SK-N-SH (cell line): ENCODE measurements at places on chromosomes 16 and 17.
A peak's percentile ranks its signal among the peaks of the same experiment; 100 is the strongest.

- peak overlapping the region; percentile 22 for H3K27ac ChIP-seq
- H3K27me3 ChIP-seq: no peaks in the 10 kb centered on the region
- peaks cover 12% of the 10 kb centered on the region; the same call in 1 of the 2 replicates for H3K36me3 ChIP-seq
- H3K4me3 ChIP-seq: no peak overlapping the region
- H3K4me1 ChIP-seq: peaks cover 26% of the 10 kb centered on the region; the same call in 1 of the 2 replicates
These were observed 13.2 kb downstream of the GLIS2 start for GRCh38 chr16:4328782-4329775.

DNA sequence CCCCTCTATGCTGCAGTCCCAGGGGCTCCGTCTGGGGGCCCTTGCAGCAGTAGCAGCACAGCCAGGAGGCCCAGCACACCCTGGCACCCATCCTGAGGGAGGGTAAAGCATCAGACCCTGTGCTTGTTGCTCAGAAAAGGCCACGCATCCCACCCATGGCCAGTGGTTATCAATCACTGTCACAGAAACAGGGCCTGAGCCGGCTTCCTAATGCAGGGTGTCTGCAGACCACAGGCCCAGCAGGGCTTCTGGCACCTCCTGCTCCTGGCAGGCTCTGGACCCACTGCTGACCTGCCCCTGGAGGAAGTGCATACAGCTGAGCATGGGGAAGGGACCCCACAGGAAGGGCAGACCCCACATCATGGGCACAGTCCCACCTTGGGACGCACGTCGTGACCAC lies 26.9 kb upstream of the CDH15 start:
- no peak overlapping the region for H3K4me3 ChIP-seq
- peaks cover 13% of the 10 kb centered on the region for H3K36me3 ChIP-seq
- no peaks in the 10 kb centered on the region for H3K27me3 ChIP-seq
- H3K4me1 ChIP-seq: no peaks in the 10 kb centered on the region

DNA sequence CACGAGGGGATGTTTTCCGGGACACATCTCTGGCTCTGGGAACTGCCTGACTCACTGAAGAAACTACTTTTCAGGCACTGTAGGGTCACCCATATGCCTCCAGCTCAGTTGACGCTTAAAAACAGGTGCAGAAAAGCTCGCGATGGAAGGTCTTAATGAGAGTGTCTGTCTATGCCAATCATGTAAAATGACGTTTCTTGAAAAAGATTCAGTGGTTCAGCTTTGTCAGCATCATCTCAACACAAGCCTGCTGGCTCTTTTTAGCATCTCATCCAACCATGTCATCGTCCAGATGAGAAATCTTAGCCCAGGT lies 27.5 kb downstream of the OR1D5 start:
- no peak overlapping the region for H3K4me3 ChIP-seq
- H3K4me1 ChIP-seq: no peaks in the 10 kb centered on the region
- H3K27me3 ChIP-seq: no peaks in the 10 kb centered on the region
- no peak overlapping the region for H3K27ac ChIP-seq

GRCh38 chr16:75318737-75319136 lies 67.3 kb upstream of the BCAR1 start:
- no peak overlapping the region for H3K4me3 ChIP-seq
- DNase-seq: no peak

- no peak overlapping the region for H3K4me3 ChIP-seq
- H3K4me1 ChIP-seq: no peaks in the 10 kb centered on the region
- DNase-seq: peak; percentile 71
- H3K36me3 ChIP-seq: no peaks in the 10 kb centered on the region
- H3K27me3 ChIP-seq: no peaks in the 10 kb centered on the region; the same call in 1 of the 2 replicates
These were observed 43.0 kb upstream of the TANGO6 start for GRCh38 chr16:68800257-68800875.

DNA sequence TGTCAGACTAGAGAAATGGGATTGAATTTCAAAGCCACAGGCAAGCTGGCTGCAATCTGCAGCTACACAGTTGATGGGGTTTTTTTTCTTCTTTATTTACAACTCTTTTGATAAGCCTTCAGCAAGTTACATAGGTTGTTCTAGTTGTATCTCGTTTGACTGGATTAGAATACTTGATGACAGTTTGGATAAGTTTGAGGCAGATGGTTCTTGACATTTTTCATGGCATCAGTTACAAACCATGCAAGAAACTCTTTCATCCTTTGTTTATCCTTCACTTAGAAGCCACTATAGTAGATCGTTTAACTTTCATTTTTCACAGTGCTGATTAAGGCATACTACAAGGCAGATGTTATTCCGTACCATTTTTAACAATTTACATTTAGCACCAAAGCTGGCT lies 238.9 kb downstream of the TOX3 start:
- no peak overlapping the region for H3K4me3 ChIP-seq
- no peaks in the 10 kb centered on the region for H3K4me1 ChIP-seq
- H3K36me3 ChIP-seq: no peaks in the 10 kb centered on the region
- H3K27me3 ChIP-seq: no peaks in the 10 kb centered on the region
- no peak for DNase-seq

DNA sequence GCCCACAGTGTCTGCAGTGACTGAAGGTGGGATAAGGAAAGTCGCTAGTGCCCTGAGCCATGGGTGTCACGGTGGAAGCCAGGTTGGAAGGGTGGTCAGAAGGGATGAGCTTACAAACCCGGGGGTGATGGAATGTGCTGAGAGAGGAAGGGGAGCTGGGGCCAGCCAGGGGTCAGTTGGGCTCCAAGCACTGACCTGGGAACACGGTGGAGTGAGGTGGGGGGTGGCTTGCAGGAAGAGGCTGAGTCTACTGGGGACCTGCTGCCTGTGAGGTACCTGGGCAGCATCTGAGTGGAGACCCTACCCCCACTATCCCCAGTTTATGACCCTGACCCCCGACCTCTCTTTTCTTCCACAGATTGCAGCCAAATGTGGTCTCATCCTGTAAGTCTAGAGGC lies 3.1 kb downstream of the TMEM92 start:
- no peak overlapping the region for H3K27ac ChIP-seq
- H3K4me1 ChIP-seq: peaks cover 11% of the 10 kb centered on the region; the same call in 1 of the 2 replicates
- no peak overlapping the region for H3K4me3 ChIP-seq
- H3K36me3 ChIP-seq: no peaks in the 10 kb centered on the region

- H3K4me1 ChIP-seq: no peaks in the 10 kb centered on the region
- no peaks in the 10 kb centered on the region for H3K36me3 ChIP-seq
- no peak overlapping the region for H3K4me3 ChIP-seq
- DNase-seq: no peak
- no peak overlapping the region for H3K27ac ChIP-seq
- H3K27me3 ChIP-seq: peaks cover 4% of the 10 kb centered on the region; the same call in 1 of the 2 replicates
These were observed 279.4 kb upstream of the ELAC2 start for GRCh38 chr17:13297183-13297582.

GRCh38 chr16:4846503-4846900 lies 586 bp downstream of the GLYR1 start:
- peak overlapping the region; percentile 89 for H3K4me3 ChIP-seq
- H3K36me3 ChIP-seq: peaks cover 32% of the 10 kb centered on the region
- peak; percentile 42 for DNase-seq

GRCh38 chr16:66309-67182 lies 5.9 kb downstream of the RHBDF1 start:
- DNase-seq: peak; percentile 22
- peaks cover 3% of the 10 kb centered on the region for H3K36me3 ChIP-seq
- H3K4me3 ChIP-seq: no peak overlapping the region
- no peaks in the 10 kb centered on the region for H3K27me3 ChIP-seq
- peaks cover 4% of the 10 kb centered on the region; the same call in 1 of the 2 replicates for H3K4me1 ChIP-seq

DNA sequence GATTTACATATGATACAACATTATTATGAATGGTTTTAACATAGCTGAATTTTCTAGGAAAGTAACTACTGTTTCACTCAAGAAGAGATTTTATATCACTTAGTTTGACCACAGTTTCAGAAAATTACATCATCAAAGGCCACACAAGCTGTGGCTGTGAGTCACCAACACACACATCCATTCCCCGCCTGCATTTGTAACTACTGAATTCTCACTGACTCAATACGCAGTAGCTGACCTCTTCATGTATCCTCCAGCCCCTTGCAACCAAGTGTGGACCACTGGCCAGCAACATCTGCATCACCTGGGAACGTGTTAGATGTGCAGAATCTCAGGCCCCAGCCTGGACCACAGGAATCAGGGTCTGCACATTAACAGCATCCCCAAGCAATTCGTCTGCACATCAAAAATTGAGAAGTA lies 197.6 kb downstream of the XYLT1 start:
- no peaks in the 10 kb centered on the region for H3K36me3 ChIP-seq
- peak overlapping the region; percentile 51; the same call in 1 of the 2 replicates for H3K27ac ChIP-seq
- H3K4me3 ChIP-seq: no peak overlapping the region
- H3K4me1 ChIP-seq: peaks cover 41% of the 10 kb centered on the region; the same call in 1 of the 2 replicates
- H3K27me3 ChIP-seq: no peaks in the 10 kb centered on the region
- no peak for DNase-seq

GRCh38 chr16:63323055-63323454 lies 1286.8 kb upstream of the CDH8 start:
- no peak for DNase-seq
- no peaks in the 10 kb centered on the region for H3K27me3 ChIP-seq
- no peak overlapping the region for H3K27ac ChIP-seq
- no peaks in the 10 kb centered on the region for H3K36me3 ChIP-seq

DNA sequence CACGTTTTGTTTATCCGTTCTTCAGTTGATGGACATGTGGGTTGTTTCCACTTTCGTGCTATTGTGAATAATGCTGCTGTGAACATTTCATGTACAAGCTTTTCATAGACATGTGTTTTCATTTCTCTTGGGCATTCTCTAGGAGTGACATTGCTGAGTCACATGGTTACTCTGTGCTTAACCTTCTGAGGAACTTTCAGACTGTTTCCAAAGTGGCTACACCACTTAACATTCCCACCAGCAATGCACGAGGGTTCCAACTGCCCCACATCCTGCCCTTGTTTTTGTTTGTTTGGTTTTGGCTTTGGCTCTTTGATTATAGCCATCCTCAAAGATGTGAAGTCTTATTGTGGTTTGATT lies 14.2 kb upstream of the PEMT start:
- H3K27ac ChIP-seq: no peak overlapping the region
- no peak for DNase-seq
- no peak overlapping the region for H3K4me3 ChIP-seq
- no peaks in the 10 kb centered on the region for H3K4me1 ChIP-seq

GRCh38 chr16:53998966-53999522 lies 287.5 kb downstream of the IRX3 start:
- no peak for DNase-seq
- no peaks in the 10 kb centered on the region for H3K4me1 ChIP-seq
- no peak overlapping the region for H3K4me3 ChIP-seq
- H3K36me3 ChIP-seq: no peaks in the 10 kb centered on the region
- H3K27ac ChIP-seq: no peak overlapping the region

GRCh38 chr16:23423496-23424049 lies 29.4 kb downstream of the COG7 start:
- no peaks in the 10 kb centered on the region for H3K27me3 ChIP-seq
- H3K4me1 ChIP-seq: no peaks in the 10 kb centered on the region; the same call in 1 of the 2 replicates
- no peaks in the 10 kb centered on the region; the same call in 1 of the 2 replicates for H3K36me3 ChIP-seq
- no peak for DNase-seq
- no peak overlapping the region for H3K4me3 ChIP-seq

GRCh38 chr17:78142119-78142861 lies 3.9 kb upstream of the C17orf99 start:
- no peak for DNase-seq
- H3K4me1 ChIP-seq: peaks cover 4% of the 10 kb centered on the region; the same call in 1 of the 2 replicates
- no peaks in the 10 kb centered on the region for H3K36me3 ChIP-seq

DNA sequence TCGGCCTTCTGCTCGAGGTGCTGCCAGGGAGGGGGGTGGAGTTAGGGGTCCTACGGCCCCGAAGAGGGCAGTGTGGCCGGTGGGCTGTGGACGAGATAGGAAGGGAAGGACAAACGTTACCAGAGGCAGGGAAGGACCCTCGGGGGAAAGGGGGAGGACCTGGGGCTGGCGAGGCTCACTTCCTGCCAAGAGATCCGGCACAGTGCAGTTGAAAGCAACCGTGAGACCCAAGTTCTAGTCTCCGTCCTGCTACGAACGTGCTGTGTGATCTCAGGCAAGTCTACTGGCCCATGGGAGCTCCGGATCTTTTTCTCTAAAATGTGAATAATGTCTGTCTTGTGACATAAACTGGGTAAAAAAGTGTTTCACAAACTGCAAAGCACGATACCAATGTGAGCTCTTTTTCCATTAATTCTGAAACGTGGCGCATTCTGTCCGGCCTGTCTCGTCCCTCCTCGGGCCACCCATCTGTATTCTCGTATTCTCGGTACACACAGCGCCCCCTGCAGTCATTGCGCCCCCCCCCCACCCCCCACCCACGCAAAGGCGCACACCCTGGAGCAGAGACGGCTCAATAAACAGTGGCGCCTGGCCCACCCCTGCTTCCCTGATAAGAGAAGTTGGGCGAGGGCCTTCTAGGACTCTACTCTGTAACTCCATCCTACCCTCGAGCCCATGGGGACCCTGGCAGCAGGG lies 8.8 kb downstream of the CYGB start:
- H3K4me3 ChIP-seq: no peak overlapping the region
- H3K27me3 ChIP-seq: no peaks in the 10 kb centered on the region
- peak; percentile 80 for DNase-seq
- peaks cover 67% of the 10 kb centered on the region; the same call in 1 of the 2 replicates for H3K4me1 ChIP-seq
- H3K36me3 ChIP-seq: no peaks in the 10 kb centered on the region

DNA sequence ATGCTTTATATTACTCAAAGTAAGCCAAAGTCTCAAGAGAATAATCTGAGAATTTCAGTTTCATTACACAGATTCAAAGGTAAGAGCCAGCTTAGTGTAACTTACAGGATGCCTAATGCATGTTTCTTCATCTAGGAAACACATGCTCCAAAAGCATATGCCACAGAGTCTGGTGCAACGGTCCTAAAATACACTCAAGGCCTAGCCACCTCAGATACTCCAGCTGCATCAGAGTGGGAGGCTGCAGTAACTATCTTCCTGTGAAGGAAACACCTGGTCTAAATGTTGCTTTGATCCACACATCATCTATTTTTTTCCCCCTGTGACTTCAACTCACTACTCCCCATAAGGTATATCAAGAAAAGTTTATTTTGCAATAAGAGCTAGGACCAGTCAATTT lies 51.6 kb upstream of the CORO6 start:
- no peak overlapping the region for H3K27ac ChIP-seq
- no peak overlapping the region for H3K4me3 ChIP-seq
- H3K36me3 ChIP-seq: peaks cover 22% of the 10 kb centered on the region
- H3K27me3 ChIP-seq: no peaks in the 10 kb centered on the region

- no peak overlapping the region for H3K4me3 ChIP-seq
- no peak for DNase-seq
- peaks cover 5% of the 10 kb centered on the region for H3K36me3 ChIP-seq
These were observed 53.3 kb downstream of the GOSR1 start for GRCh38 chr17:30530346-30531025.

DNA sequence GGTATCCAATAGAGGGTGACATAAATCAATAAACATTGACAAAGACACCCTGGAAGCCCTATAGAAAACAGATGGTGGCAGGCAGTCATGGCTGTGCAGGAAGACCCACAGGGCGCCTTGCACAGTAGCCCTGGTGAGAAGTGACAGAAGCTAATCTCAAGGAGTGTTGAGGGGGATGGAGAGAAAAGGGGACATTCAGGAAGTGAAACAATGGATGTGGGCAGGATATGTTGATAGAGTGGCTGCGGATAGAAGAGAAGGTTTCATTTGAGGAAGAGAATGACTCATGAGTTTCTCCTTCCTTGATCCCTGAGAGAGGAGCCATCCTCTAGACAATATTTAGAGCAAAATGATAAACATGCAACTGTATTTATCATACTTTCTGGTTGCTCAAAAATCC lies 468.8 kb upstream of the HSBP1 start:
- H3K36me3 ChIP-seq: no peaks in the 10 kb centered on the region
- H3K27me3 ChIP-seq: no peaks in the 10 kb centered on the region
- no peak overlapping the region for H3K4me3 ChIP-seq
- H3K27ac ChIP-seq: peak overlapping the region; percentile 17; the same call in 1 of the 2 replicates
- DNase-seq: no peak
- H3K4me1 ChIP-seq: peaks cover 7% of the 10 kb centered on the region; the same call in 1 of the 2 replicates

GRCh38 chr16:87066133-87067002 lies 250.8 kb downstream of the C16orf95 start:
- H3K27ac ChIP-seq: no peak overlapping the region
- DNase-seq: no peak
- no peaks in the 10 kb centered on the region for H3K36me3 ChIP-seq
